Caco-2 (cell line): ENCODE measurements at places on chromosomes 5 and 9. TPM values are rescaled to one million over a fixed set of nuclear protein-coding genes. Genes with fewer than 3 reads are reported as not detected.
A peak's percentile ranks its signal among the peaks of the same experiment; 100 is the strongest.

The PCDHAC1 gene
- not detected in 2 replicates for total RNA-seq

The CCNB1 gene
- 311 and 338 TPM in 2 replicates for total RNA-seq

The ZNF354C gene
- total RNA-seq = not detected in 2 replicates

GRCh38 chr9:38350529-38350928 is 42.0 kb upstream of the ALDH1B1 start:
- no peak for DNase-seq

The RIOK2 gene
- 36.3 and 38.7 TPM in 2 replicates for total RNA-seq

DNA sequence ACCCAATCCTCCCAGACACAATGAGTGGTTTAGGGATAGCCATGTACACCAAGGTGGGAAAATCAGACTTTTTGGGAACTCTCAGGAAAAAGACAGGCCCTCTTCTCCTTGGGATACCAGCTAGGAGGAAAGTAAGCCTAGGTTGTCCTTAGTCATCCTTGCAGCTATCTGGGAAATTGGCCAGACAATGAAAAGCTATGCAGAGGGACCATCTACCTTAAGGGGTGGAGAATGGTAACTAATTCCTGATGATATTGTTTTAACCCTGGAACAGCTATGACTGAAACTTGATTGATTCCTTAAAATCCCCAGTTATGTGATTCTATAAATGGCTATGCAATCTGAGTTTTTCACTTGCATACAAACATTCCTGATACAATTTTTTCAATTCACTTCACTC is 88.9 kb upstream of the BNC2 start:
- no peak for DNase-seq

The MARCOL gene
- not detected in 2 replicates for total RNA-seq

DNA sequence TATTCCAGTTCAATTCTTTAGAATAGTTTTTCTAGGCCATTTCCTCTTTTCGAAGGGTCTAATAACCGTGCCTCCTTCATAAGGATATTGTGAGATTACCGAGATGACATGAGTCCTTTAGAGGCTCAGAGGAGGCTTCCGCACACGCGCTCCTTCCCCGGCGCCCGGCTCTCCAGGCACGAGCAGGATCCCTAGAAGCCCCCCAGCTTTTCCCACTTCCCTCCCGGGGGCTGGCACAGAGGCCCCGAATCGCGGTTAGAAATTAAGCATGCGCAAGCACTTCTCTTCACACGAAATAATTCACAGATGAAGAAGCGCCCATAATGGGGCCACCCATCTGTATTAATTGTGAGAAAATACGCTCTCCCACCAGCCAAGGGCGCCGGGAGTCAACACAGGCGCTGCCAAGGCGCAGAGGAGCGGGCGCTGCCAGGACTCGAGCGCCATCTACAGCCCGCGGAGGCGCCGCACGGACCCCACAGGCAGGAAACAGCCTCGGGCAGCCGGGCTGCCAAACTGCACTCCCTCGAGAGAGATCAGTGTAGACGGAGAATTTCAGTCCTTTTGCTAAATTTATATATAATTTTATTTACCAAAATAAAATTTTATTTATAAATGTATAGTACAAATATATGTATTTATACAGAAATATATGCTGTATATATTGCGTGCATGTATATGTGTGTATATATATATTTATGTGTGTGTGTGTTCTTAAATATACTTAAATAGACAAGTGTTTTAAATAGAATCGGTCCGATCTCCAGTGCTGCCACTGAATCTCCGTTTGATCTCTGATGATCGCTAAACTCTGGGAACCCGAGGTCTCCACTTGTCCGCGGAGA is 258.1 kb upstream of the NFIL3 start:
- DNase-seq = no peak

- no peak for DNase-seq
Observed at GRCh38 chr9:88984543-88984883, 6.8 kb upstream of the S1PR3 start.

- DNase-seq = peak; percentile 47
Observed at GRCh38 chr5:157574456-157575380, 857 bp downstream of the ADAM19 start.

GRCh38 chr5:127802477-127802865 is 99.3 kb downstream of the CCDC192 start:
- DNase-seq = no peak
